ENCODE measurements at places on chromosomes 12 and 14. TPM values are rescaled to one million over a fixed set of nuclear protein-coding genes. Genes with fewer than 3 reads are reported as not detected.

DNA sequence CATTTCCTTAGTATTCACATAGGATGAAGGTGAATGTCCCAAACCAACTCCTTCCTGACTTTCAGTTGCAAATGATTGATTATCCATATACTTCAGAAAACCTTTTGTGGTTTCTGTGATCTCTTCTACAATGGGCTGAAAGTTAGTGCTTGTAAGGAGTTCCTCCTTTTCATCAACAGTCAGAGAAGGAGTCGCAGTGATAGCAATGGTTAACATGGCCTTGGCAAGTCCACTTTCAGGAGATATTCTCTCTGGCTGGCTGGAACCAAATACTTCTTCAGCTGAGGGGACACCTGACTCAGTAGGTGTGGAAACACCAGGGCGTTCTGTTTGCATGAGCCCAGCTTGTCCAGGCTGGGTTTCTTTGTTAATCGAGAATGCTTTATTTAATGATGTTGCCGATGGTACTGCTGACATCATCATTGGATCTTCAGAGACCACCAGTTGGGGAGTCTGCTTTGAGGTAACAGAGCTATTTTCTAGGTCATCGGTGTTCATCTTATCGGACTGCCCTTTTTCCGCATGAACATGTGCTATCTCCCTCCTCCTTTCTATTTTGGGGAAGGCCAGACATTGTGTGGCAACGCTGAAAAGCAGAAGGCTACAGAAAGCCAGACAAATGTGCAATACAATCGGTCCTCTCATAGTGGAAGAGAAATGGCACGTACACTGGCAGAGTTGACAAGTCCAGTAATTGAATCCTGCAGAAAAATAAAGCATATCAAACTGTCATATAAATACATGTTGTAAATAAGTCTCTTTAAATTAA, 13.1 kb downstream of the ARMH4 start:
- no peak for DNase-seq

GRCh38 chr12:64097366-64098105, 124.6 kb downstream of the KICS2 start:
- DNase-seq: no peak

DNA sequence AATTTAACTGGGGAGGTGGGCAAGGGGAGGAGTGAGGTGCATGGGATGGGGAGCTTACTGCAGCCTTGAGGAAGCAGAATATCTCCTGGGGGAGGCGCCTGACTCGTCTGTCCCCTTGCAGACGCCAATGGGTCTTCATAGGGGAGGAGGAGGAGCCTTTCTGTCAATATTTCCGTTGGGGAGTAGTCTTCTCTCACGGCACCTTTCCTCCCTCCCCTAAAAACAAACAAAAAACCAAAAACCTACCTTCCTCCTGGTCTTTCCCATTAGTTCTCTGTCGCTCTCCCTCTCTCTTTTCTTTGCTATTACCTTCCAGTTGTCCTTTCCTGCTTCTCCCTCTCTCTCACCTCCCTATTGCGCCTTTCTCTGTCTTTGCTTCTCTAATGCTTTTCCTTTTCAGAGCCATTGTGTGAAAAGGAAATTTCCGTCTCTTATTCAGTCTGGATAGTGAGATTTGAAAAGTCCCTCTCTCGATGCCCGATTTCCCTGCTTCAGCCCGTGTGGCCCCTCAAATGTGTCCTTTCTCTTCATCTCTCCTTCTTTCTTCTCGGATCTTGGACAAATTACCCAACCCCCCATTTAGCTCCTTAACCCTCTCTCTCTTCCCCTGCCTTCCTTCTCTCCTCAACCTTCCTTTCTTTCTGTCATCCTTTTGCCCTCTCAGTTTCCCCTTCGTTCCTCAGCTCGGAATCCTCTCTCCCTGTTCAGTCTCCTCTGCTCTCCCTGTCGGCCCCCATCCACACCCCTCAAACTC, 5.9 kb downstream of the GPR84 start:
- DNase-seq: no peak

The RABGGTA gene
- 37.6 TPM for total RNA-seq

DNA sequence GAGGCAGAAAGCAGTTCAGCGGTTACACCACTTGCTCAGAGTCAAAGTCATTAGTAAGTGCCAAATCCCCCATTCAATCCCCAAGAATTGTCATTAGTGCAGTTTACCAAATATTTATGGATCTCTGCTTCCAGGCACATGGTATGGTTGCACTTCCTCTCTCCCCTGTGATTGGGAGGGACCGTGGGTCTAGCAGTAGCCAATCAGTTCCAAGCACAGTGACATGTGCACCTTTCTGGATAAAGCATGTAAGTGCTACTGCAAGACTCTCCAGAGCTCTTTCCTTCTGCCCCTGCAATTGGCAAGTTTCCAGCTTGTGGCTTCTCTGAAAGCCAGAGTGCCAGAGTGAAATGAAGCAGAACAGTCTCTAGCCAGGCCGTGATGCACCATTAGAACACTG, 85.3 kb upstream of the FLRT2 start:
- DNase-seq: no peak

The ACOT4 gene
- 2.6 TPM for total RNA-seq

DNA sequence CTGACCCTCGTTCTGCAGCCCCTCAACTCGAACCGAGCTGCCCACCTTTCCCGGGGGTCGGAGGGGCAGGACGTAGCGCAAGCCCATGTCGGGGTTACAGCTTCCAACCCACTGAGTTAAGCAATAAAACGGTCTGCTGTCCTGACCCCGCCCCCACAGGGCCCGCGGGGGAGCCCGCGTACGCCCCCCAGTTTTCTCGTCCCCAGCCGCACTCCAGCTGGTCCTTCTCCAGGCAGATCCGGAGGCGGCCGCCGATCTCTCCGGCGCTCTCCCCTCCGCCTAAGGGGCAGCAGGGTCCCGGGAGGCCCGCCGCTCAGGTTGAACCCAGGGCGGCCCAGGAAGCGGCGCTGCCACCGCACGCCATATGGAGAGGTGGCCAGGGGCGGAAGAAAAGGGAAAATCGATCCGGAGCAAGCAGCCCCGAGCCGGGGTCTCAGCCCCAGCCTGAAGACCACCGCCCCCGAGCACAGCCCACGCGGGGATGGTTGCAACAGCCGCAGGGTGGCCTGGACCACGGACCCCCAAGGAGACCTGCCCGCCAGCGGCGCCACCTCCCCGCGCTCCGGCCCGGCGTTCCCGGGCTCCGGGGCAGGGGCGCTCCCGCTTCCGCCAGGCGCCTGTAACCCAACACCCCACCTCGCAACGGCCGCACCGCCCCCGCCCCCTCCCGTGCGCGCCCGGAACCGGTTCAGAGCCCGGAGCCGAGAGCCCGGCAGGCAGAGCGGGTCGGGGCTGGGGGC, 760 bp downstream of the ACTN1 start:
- DNase-seq: peak; percentile 35

GRCh38 chr12:106389151-106389550, 31.6 kb downstream of the POLR3B start:
- no peak for DNase-seq

DNA sequence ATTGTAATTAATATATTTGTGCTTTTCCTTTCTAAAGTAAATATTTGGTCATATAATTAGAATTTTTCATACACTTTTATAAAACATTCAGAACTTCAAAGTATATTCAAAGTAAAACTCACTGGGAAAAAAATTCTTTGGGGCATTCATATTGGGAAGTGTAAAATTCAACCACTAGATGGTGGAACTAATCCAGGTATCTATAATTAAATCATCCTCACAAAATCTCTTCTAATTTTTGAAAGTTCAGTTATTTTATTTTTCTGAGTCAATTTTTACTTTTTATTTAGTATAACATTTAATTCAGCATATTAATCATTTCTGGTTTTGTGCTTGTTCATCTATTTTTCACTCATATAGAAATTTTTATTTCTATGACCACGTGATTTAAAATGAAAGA, 81.0 kb downstream of the NTS start:
- no peak for DNase-seq

DNA sequence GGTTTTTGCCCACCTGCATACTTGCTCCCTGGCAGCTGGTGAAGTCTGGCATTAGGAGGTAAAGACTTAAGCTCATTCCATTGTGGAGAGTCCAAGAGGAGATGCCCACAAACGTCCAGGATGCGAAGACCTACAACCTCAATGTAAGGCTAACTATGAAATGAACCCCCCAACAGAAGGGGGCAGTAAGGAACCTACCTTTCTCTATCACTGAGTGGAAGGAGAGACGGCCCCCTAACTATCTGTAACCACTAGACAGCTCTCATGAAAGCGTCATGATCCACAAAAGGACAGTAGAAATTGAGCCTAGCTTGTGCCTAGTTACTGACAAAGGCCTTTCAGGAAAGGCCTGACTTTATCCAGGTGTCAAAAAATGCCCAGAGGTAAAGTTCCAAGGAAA, 55.3 kb downstream of the ZFYVE21 start:
- DNase-seq: no peak

DNA sequence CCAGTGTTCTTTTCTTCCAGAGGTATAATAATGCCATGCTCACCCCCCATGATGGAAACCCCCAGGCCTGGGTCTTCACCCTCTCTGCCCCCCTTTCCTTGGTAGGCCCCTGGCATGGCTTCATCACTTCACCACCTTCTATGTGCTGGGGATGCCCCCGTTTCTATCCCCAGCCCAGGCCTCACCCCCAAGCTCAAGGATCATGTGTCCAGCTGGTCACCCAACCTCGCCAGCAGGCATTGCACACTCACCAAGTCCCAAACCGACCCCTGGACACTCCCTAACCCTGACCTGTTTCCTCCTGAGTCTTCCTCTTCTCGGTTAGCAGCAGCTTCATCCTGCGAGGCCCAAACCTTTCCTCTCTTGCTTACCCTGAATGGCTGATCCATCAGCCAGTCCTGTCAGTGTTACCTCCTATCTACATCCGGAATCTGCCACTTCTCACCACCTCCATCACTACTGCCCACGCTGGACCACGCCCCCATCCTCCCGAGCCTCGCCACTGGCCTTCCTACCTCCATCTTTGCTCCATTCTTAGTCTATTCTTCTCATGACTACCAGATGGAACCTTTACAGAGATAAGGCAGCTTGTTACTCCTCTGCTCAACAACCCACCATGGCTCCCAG, 69.0 kb downstream of the MVK start:
- no peak for DNase-seq

- no peak for DNase-seq
Measured at GRCh38 chr14:29274890-29275596, 508.5 kb downstream of the FOXG1 start.

DNA sequence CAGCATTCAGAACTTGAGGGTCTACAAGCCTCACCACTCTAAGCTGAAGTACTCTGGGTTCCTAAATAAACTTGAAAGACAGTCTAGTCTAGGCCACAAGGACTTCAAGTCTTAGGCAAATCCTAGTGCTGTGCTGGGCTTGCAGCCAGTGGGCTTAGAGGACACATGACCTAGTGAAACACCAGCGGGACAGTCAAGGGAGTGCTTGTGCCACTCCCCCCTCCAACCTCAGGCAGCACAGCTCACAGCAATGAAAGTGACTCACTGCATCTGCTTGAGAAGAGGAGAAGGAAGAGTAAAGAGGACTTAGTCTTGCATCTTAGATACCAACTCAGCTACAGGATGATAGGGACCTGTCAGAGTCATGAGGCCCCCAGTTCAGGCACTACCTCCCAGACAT, 438.1 kb downstream of the IPO8 start:
- DNase-seq: no peak

The AQP6 gene
- 0.63 TPM for total RNA-seq

- no peak for DNase-seq
Measured at GRCh38 chr12:669576-669945, 6.3 kb upstream of the NINJ2 start.

DNA sequence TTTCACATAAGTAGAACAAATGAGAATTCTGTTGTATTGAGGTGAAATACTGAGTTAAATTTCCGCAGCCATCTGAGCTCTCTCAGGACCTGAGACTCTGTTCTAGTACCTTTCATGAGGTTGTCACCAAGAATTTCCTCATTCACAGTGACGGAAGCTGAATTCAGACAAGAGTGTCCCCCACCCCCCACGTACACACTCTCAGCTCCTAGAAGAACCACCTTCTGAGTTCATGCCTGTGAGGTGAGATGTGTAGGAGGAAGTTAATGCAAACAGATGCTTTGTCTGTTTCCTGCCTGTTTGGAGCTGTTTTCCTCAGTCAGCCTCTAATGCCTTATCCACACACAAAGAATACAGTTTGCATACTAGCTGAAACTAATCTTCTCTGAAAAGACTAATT, 18.2 kb downstream of the BICDL1 start:
- no peak for DNase-seq

- no peak for DNase-seq
Measured at GRCh38 chr14:36099619-36100018, 76.9 kb downstream of the PTCSC3 start.

Data from tibial nerve (tissue), 4 donors.